Left colon (tissue), 2 donors: ENCODE measurements at places on chromosomes 11 and 22.
A peak's percentile ranks its signal among the peaks of the same experiment; 100 is the strongest.

- DNase-seq: no peak
Measured at GRCh38 chr11:124863137-124863825, 2.0 kb upstream of the ROBO3 start.

- DNase-seq: no peak
Measured at GRCh38 chr11:129280027-129280811, 88.1 kb upstream of the ARHGAP32 start.

GRCh38 chr11:12863605-12864121, 145.5 kb upstream of the RASSF10 start:
- no peak for DNase-seq

GRCh38 chr11:18804199-18804999, 12.8 kb upstream of the PTPN5 start:
- no peak for DNase-seq

GRCh38 chr11:75498556-75499255, 27.0 kb downstream of the GDPD5 start:
- DNase-seq: no peak

- DNase-seq: no peak
Measured at GRCh38 chr11:78291503-78292108, 102.9 kb downstream of the USP35 start.

GRCh38 chr11:47157805-47158204, 18.9 kb downstream of the ARFGAP2 start:
- no peak for DNase-seq

- peak; percentile 97 for DNase-seq
Measured at GRCh38 chr22:49948958-49949913, 11.3 kb upstream of the PIM3 start.

GRCh38 chr22:35353318-35353717, 27.6 kb upstream of the HMOX1 start:
- DNase-seq: no peak

DNA sequence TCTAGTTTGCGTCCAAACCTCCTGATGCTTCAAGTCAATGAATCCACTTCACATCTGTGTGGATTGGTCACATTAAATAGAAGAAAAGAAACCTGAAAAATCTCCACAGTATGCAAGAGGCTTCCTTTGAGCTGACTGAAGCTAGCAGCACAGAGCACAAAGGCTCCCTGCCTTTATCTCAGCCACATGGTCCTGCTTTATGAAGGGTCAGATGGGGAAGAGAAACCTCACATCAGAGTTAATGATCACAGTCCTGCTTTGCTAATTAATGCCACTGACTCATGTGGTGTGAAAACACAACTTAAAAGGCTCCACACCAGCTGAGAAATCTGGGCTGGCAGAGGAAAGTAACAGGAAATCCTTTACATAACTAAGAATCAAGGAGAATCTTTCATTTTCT, 1291.0 kb downstream of the LRRC4C start:
- DNase-seq: no peak

GRCh38 chr11:10305262-10305963, 540 bp downstream of the ADM start:
- peak; percentile 63 for DNase-seq

DNA sequence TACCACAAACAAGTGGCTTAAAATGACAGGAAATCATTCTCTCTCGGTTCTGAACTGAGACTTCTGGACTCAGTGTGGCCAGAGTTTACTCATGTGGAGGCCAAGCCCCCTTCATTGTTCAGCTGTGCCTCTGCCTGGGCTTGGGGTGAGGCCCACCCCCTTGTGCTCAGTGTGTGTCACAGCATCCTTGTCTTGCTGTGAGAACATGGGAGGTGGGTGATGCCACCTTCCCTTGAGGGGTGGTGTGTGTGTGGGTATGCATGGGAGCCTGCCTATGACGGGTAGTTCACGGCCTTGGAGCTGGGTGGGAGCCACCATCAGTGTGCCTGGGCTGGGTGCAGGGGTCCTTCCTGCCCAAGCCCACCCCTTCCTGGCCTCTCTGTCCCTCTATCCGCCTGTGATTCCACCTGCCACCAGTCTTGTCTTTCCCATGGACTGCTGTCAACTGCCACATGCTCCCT, 101.7 kb downstream of the MORC2 start:
- no peak for DNase-seq

GRCh38 chr11:108586600-108586999, 7.0 kb downstream of the EXPH5 start:
- peak; percentile 34 for DNase-seq
